ENCODE measurements at places on chromosomes 16 and 17. TPM values are rescaled to one million over a fixed set of nuclear protein-coding genes. Genes with fewer than 3 reads are reported as not detected.

The ARSG gene
- 5.0 TPM for total RNA-seq

The OR1A2 gene
- total RNA-seq, result not detected

The ZNF276 gene
- total RNA-seq, result 33.6 TPM

The NOL3 gene
- 49.8 TPM for total RNA-seq

The BRIP1 gene
- 3.4 TPM for total RNA-seq

The SP6 gene
- total RNA-seq, result 1.2 TPM

The UNC13D gene
- 7.6 TPM for total RNA-seq

The NOG gene
- total RNA-seq, result 1.7 TPM

Measured in MCF 10A (cell line).